Fibroblast of lung (primary cell): ENCODE measurements at places on chromosomes 12 and 14. TPM values are rescaled to one million over a fixed set of nuclear protein-coding genes. Genes with fewer than 3 reads are reported as not detected.
A peak's percentile ranks its signal among the peaks of the same experiment; 100 is the strongest.

GRCh38 chr12:18612971-18613370 is 124.8 kb downstream of the PLCZ1 start:
- peak; percentile 9 for DNase-seq

CEBPE gene
- not detected in 2 replicates for total RNA-seq

GLT1D1 gene
- total RNA-seq: under 0.01 TPM in 2 replicates

CLEC1B gene
- not detected in 2 replicates for total RNA-seq

DNA sequence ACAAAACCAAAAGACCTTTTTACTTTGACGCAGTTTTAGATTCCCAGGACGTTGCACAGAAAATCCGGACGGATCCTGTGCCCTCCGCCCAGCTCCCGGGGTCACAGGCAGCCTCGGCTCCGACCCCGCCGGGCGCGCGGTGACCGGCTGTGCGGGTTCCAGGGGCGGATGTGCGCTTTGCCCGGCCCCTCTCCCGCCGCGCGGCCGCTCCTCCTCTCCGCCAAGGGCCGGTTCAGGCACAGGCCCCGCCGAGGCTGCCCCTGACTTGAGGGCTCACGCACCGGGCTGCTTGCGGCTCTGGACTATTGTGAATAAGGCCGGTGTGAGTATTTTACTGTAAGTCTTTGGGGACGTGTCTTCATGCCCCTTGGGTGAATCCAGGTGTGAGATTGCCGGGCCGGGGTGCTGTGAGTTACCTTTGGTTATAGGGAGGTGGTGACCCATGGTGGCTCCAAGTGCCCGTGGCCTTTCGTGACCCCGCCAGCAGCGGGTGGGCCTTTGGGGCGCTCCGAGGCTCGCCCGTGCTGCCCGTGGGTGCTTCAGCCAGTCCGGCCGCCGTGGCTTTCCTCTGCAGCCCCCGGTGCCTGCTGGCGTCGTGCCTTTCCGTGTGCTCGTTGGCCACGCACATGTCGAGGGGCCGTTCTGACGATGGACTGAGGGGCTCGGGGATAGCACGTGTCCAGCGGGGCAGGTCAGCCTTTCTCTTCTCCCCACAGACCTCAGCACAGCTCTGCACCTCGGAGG is 45.9 kb downstream of the NOC4L start:
- no peak for DNase-seq

OTX2 gene
- total RNA-seq: not detected in 2 replicates

TDRD9 gene
- 0.50 and 1.0 TPM in 2 replicates for total RNA-seq
